ENCODE measurements at places on chromosomes 1 and 21.

- no peak for DNase-seq
- no peak overlapping the region for H3K27ac ChIP-seq
- H3K27me3 ChIP-seq, result no peaks in the 10 kb centered on the region
- H3K4me1 ChIP-seq, result peaks cover 9% of the 10 kb centered on the region
Observed at GRCh38 chr1:107549152-107549810, 408.4 kb downstream of the NTNG1 start.

DNA sequence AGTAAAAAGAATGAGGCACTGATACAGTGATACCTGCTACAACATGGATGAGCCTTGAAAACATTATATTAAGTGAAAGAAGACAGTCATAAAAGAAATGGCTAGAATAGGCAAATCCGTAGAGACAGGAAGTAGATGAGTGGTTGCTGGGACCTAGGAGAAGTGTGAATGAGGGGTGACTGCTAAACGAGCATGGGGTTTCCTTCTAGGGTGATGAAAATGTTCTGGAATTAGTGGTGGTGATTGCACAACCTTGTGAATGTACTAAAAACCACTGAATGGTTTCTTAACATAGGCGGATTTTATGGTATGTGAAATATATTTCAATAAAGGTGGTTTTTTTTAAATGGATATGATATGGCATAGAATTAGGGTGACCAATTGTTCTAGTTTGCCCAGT, 12.6 kb upstream of the SERINC2 start:
- H3K36me3 ChIP-seq, result no peaks in the 10 kb centered on the region
- no peaks in the 10 kb centered on the region for H3K4me1 ChIP-seq
- H3K4me3 ChIP-seq, result no peak overlapping the region
- H3K27me3 ChIP-seq, result no peaks in the 10 kb centered on the region
- DNase-seq, result no peak

DNA sequence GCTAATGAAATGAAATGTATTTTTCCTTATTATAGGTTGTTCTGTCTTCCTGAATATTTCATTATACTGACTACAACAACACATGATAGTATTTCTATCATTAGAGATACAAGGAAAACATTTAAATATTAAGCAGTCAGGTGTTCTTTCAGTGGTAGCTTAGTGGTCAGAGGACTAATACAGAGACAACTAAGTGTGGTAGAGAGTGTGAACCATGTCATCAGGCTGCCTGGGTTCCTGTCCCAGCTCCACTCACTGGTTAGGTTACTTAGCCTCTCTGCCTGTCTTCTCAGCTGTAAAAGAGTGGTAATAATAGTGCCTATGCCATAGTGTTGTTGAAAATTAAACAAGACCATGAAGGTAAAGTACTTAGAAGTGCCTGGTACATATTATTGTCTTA, 3.9 kb downstream of the UAP1 start:
- no peak overlapping the region for H3K4me3 ChIP-seq
- no peaks in the 10 kb centered on the region for H3K27me3 ChIP-seq
- DNase-seq, result no peak
- peaks cover 59% of the 10 kb centered on the region for H3K4me1 ChIP-seq
- H3K27ac ChIP-seq, result no peak overlapping the region

DNA sequence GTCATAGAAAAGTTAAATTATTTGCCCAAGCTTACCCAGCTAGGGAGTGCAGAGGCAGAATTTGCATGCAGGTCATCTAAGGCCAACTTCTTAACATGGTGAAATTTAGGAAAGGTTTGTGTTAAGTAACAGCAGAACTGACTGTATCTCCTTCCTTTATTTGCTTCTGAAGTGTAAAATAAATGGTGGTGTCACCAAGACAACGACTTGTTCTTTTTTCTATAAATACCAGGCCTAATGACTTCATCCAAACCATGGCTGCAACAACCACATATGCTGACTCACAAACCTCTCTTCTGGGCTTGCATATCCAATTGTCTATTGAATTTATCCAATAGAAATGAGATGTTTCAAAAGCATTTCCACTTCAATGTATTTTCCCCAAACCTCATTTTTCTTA, 19.1 kb downstream of the COL24A1 start:
- DNase-seq, result no peak
- H3K36me3 ChIP-seq, result no peaks in the 10 kb centered on the region
- no peak overlapping the region for H3K4me3 ChIP-seq
- H3K4me1 ChIP-seq, result no peaks in the 10 kb centered on the region
- no peaks in the 10 kb centered on the region for H3K27me3 ChIP-seq
- H3K27ac ChIP-seq, result no peak overlapping the region

DNA sequence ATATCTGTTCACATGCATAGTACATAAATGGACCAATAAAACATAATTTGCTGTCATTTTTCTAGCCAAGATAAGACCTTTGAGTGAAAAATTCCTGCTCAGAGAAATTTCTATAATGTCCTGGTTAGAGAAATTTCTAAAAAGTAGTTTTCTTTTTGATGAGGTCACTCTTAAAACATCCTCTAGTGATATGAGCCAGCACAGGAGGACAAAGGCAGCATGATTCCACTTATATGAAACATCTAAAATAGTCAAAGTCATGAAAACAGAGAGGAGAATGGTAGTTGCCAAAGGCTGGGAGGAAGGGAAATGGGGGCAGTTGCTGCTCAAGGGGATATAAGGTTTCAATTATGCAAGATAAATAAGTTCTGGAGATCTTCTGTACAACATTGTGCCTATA, 239.4 kb downstream of the BACH1 start:
- DNase-seq, result no peak
- H3K27me3 ChIP-seq, result no peaks in the 10 kb centered on the region
- no peaks in the 10 kb centered on the region for H3K36me3 ChIP-seq
- H3K4me1 ChIP-seq, result no peaks in the 10 kb centered on the region

DNA sequence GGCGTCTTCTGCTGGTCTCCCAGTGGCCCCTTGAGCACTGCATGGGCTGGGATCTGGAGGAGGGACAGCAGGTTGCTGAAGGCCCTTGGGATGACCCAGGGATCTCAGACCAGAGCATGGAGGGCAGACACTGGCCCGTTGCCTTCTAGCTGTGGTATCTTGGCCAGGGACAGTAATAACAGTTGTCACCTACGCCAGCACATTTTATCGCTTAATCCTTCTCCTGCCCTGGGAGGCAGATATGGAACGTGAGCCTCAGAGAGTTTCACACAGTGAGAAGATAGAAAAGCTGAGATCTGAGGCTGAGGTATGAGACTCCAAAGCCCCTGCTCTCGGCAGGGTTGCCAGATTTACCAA, 40.1 kb upstream of the RD3 start:
- H3K27ac ChIP-seq, result no peak overlapping the region
- no peak for DNase-seq
- no peak overlapping the region for H3K4me3 ChIP-seq
- H3K4me1 ChIP-seq, result peaks cover 4% of the 10 kb centered on the region

DNA sequence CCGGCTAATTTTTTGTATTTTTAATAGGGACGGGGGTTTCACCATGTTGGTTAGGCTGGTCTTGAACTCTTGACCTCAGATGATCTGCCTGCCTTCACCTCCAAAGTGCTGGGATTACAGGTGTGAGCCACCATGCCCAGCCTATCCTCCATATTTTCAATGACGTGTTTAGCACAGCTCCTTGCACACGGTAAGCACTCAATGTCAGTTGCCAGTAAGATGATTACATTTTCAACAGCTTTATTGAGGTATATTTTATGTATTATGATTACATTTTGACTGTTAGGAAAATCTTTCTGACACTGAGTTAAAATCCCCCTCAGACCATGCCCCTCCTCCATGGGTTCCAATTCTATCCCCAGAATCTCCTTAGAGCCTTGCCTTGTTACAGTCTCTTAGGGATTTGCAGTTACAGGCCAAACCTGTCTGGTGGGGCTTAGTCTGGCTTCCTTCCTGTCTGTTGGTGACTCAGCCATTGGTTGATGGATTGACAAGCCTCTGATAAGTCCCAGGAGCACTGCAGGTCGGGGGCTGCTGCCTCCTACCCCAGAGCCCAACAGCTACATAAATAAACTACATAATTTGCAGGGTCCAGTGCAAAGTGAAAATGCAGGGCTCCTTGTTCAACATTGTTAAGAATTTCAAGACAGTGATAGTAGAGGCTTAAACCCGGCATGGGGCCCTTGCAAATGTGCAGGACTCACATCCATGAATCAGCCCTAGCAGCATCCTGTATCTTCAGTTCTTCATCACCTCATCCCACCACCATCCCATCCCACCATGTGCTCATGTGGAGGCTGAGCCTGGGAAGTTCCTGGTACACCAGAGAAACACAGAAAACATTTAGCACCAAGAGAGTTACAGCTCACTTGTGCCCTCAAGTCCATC, 23.4 kb downstream of the COA7 start:
- H3K4me1 ChIP-seq, result peaks cover 7% of the 10 kb centered on the region
- H3K27me3 ChIP-seq, result no peaks in the 10 kb centered on the region
- H3K4me3 ChIP-seq, result no peak overlapping the region
- H3K36me3 ChIP-seq, result no peaks in the 10 kb centered on the region
- no peak overlapping the region for H3K27ac ChIP-seq
- no peak for DNase-seq

DNA sequence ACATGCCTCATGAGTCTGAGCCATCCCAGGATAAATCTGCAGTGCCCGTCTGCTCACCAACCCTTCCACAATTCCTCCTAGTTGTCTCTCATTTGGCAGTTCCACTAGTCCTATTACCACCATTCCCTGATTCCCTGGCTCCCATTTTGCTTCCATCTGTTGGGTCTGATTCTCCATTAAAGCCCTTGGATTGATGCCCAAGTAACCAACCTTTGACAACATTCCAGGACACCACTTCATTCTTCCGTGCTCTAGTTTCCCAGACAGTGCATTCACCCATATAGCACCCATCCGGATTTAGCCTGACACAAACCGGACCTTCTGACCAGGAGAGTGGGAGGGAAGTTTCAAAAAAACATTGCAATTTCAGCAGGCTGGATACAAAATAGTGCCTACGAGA, 189.4 kb upstream of the PALMD start:
- H3K27ac ChIP-seq, result no peak overlapping the region
- no peaks in the 10 kb centered on the region for H3K36me3 ChIP-seq
- H3K27me3 ChIP-seq, result no peaks in the 10 kb centered on the region
- DNase-seq, result no peak

- H3K36me3 ChIP-seq, result no peaks in the 10 kb centered on the region
- peaks cover 58% of the 10 kb centered on the region for H3K4me1 ChIP-seq
- H3K4me3 ChIP-seq, result no peak overlapping the region
- H3K27me3 ChIP-seq, result no peaks in the 10 kb centered on the region
- peak overlapping the region; percentile 93 for H3K27ac ChIP-seq
- no peak for DNase-seq
Observed at GRCh38 chr1:16156848-16157495, 1.1 kb upstream of the EPHA2 start.

DNA sequence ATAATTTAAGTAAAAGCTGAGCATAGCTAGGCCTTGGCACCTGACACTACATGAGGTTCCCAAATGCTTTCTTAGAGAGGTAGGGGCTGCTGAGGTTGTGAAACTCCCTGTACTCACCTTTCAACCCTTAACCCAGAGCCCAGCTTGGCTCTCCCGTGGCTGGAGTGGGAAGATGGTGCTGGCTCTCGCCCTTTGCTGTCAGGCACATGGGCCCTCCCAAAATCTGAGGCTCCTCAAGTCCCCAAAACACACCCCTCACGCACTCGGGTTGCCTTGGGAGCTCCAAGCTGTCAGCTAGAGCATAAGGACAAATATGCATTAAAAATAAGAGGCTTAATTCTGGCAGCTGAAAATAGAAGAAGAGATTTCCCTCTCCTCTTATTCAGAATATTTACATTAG, 46.7 kb upstream of the PLPPR4 start:
- no peak for DNase-seq
- H3K4me1 ChIP-seq, result no peaks in the 10 kb centered on the region
- no peaks in the 10 kb centered on the region for H3K36me3 ChIP-seq
- no peak overlapping the region for H3K4me3 ChIP-seq

DNA sequence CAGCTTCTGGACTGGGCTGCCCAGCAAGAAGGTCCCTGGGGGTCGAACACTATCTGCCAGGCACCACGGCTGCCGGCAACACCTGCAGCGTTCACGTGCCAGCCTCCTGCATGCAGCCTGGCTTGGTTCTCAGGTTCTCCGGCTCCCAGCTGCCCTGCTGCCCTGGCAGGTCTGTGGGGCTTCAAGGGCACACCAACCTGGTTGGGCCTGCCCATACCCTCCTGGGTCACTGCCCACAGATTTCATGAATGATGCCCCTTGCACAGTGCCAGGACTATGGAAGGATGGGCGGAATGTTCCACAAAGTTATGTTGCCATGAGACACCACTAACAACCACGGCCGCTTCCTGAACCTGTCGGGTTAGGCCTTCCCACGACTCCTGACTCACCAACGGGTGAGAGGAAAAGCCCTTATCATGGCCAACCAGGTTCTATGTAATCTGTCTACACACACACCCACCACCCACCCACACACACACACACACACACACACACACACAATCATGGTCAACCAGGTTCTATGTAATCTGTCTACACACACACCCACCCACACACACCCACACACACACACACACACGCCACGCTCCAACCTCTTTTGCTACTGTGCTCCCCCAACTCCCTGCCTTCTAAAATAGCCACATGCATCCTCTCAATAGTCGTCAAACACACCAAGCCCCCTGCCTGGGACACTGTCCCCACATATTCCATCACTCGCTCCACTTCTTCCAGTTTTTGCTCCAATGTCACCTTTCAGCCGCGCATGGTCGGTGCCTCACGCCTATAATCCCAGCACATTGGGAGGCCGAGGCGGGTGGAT, 32.2 kb downstream of the HSPG2 start:
- no peaks in the 10 kb centered on the region for H3K36me3 ChIP-seq
- H3K4me1 ChIP-seq, result peaks cover 100% of the 10 kb centered on the region
- H3K27ac ChIP-seq, result peak overlapping the region; percentile 82
- H3K27me3 ChIP-seq, result no peaks in the 10 kb centered on the region
- no peak overlapping the region for H3K4me3 ChIP-seq

DNA sequence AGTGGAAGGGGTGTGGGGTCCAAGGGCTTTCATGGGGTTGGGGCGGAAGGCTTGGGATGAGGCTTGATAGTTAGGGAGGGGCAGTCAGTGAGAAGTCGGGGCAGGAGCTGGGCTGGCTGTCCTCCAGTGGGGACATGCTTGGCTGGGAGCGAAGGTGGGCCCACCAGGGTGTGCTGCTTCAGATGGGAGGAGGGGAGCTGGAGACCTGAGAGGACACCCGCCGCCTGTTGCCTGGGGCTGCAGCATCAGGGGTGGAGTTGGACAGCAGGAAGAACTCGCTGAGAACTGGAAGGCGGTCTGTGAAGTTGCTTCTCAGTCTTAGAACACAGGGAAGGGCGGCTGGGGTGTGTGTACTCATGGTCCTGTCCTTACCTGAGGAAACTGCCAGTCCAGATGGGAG, 1.6 kb downstream of the THEM5 start:
- no peaks in the 10 kb centered on the region for H3K27me3 ChIP-seq
- H3K36me3 ChIP-seq, result no peaks in the 10 kb centered on the region
- H3K4me1 ChIP-seq, result peaks cover 6% of the 10 kb centered on the region

DNA sequence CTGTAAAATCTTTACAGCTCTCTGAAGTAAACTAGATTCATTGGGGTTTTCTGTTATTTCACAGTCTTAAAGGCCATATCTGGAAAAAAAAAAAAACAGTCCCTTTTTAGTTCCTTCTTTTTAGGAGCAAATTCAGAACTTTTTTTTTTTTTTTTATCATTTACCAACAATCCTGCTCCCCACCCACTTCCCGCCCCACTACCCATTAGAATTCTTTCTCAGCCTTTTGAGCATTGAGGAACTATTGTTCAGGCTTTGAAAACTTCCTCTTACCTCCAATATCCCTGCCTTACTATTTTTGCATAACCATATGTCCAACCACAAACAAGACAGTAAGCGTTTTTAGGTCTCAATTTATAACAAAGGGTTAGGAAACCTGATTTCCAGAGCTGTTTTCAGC, 330.1 kb downstream of the PLPP3 start:
- H3K4me1 ChIP-seq, result no peaks in the 10 kb centered on the region
- no peaks in the 10 kb centered on the region for H3K36me3 ChIP-seq
- H3K27ac ChIP-seq, result no peak overlapping the region
- H3K27me3 ChIP-seq, result no peaks in the 10 kb centered on the region

- H3K27ac ChIP-seq, result peak overlapping the region; percentile 24
- no peak overlapping the region for H3K4me3 ChIP-seq
- H3K36me3 ChIP-seq, result no peaks in the 10 kb centered on the region
- peaks cover 12% of the 10 kb centered on the region for H3K4me1 ChIP-seq
Observed at GRCh38 chr1:183291802-183292514, 105.9 kb downstream of the LAMC2 start.

Measured in vagina (tissue), 2 donors.